ENCODE measurements at places on chromosomes 12 and 14.

GRCh38 chr14:30657606-30658163 is 35.6 kb downstream of the SCFD1 start:
- DNase-seq = no peak

GRCh38 chr14:66038618-66039017 is 447.6 kb upstream of the CCDC196 start:
- no peak for DNase-seq

GRCh38 chr12:42267413-42268190 is 29.6 kb upstream of the YAF2 start:
- no peak for DNase-seq

GRCh38 chr12:125773033-125773640 is 707.9 kb downstream of the AACS start:
- DNase-seq = no peak

DNA sequence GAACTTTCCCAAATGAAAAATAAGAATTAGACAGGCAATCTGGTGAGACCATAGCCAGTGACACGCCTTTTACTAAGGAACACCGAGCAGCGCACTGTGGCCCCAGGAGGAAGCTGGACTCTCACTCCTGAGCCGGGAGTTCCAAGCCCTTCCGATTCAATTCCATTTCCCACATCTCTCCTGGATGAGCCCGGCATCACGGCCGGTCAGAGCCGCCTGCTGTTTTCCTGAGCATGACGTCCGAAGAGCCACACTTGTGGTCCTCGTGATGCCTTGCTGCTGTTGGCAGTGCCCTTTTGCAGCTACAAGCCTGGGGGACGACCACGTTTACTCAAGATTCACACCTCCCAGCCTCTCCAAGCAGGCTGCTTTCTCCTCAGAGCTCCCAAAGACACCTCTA is 40.8 kb downstream of the FBXL14 start:
- no peak for DNase-seq

DNA sequence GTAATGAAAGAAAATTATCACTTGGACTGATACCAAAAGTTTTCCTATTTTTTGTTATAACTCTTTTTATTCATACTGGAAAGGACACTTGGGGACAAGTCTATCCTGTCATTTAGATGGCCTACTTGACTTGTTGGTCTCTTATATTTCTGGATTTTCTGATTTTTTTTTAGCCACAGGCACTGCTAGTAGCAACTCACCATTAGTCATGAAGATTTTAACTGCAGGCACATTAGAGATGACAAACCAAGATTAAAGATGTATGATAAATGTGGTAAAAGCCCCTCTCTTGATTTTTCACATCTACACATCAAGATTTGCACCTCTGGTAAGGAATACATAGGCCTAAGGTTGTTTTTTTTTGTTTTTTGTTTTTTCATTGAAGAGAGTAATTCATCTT is 217.0 kb downstream of the SLC25A21 start:
- DNase-seq = no peak

DNA sequence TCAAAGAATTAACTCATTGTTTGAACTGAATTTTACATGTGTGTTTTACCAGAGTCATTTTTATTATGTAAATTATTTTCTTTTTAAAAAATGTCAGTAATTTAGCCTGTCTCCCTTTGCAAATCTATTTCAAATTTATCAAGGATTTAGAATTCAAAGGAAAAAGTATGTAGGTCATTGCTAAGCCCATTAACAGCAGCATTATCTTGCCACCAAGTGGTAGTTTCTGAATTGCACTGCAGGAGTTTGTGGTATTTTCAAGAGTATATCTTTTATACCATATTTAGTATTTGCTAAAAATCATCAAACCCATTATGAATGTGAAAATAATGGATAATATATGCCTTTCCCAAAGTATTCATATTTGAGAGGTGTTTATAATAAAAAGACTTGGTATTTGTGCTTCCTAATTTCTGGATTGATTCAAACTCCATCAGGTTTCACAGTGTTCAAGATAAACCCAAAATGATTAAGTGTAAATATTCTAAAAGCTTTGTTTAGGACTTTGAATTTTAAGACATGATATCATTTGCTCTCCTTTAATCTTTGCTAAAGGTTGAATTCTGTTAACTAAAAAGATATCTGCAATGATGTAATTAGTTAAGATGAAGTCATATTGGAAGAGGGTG is 711.4 kb downstream of the FSCB start:
- no peak for DNase-seq

All from activated CD8-positive, alpha-beta memory T cell treated with anti-CD3 and anti-CD28 coated beads for 4 hours (primary cell).